ENCODE measurements at places on chromosomes 11 and 22.

- DNase-seq, result no peak
These were observed 86.7 kb upstream of the IZUMO1R start for GRCh38 chr11:94217705-94218104.

- DNase-seq, result no peak
These were observed 43.5 kb downstream of the PPFIA1 start for GRCh38 chr11:70313945-70314344.

DNA sequence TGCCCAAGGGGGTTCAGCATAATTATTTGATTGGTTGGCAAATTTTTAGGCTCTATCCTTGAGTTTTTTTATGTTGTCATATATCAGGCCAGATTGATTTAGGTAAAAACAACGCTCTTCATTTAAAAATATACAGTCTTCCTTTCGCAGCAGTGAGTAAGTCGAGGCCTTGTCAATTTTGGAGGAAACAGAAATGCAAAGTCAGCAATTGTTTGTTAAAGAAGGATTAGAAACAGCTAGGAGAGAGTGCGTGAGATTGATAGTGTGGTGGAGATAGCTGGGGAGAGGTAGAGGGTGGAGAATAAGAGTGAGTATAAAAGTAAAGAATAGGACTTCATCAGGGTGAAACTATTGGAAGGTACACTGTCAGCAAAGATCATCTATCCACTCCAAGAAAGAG, 830.8 kb downstream of the LUZP2 start:
- no peak for DNase-seq

DNA sequence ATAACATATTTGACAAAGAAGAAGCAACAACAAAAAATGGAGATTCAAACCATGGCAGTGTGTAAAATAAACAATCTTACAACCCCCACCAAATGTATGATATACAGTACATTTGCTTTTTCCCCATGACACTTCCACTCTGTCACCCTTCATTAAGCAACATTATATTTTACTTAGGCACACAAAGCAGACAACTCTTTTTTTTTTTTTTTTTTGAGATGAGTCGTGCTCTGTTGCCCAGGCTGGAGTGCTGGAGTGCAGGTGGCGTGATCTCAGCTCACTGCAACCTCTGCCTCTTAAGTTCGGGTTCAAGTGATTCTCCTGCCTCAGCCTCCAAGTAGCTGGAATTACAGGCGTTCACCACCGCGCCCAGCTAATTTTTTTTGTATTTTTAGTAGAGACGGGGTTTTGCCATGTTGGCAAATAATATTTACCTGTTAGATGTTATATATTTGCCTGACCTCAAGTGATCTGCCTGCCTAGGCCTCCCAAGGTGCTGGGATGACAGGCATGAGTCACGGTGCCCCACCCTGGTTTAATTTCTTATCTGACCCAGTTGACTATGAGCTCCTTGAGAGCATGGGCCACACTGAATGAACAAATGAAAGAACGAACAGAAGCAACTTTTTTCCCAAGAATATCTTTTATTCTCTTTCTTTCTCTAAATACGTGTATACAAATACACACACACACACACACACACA, 5.5 kb upstream of the PCF11 start:
- no peak for DNase-seq

DNA sequence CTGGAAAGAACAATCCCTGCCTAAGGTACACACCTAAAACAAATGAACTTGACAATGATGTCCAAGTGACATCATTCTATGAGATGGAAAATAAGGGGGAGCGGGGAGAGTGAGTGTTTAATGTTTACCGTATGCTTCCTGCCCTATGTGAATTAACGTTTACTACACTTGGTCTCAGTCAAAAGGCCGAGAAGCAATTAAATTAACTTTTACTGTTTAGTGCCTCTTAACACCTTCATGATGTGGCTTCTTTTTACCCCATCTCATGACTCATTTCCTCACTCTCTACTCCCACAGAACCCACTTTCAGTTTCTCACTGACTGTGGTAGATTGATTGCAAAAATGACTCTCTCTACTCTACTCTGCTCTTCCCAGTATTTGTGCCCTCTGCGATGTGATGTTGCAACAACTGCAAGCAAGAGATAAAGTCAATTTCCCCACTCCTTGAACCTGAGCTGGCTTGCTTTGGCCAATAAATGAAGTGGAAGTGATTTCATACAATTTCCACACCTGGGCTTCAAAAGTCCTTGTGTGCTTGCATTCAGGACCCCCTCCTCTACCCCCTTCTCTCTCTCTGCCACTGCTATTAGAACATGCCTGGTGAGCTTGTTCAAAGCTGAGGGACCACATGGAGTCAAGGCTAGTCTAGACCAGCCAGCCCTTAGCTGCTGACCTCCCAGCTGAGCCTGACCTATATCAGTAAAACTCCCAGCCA, 11.6 kb upstream of the ALKBH3 start:
- no peak for DNase-seq

DNA sequence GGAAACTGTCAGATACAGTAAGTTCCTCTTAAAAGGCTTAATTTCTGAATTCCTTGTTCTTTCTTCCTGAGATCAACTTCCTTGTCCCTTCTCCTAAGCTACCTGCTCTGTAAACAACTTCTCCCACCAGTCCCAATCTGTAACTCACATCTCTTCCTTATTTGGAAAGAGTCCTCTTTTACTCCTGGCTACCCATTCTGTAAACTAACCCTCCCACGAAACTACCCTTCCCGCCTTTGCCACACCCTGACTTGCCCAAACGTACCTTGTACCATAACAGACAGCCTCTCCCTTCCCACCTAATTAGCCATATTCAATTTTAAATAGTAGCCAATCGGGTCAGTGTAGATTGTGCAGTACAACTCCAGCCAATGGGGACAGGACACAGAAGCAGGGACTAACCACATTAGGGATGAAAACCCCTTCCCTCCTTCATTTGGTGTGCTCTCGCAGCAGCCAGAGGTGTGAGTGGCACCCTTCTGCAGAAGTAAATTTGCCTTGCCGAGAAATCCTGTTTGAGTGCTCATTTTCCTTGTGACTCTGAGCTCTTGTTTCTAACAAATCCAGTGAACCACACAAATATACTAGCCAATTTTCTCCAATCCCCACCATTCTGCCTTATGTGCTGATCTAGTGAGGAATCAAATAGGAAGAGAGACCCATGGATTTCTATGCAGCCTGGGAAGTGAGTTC, 49.5 kb downstream of the ZNF280B start:
- no peak for DNase-seq

- no peak for DNase-seq
These were observed 42.8 kb downstream of the TNRC6B start for GRCh38 chr22:40220316-40221054.

DNA sequence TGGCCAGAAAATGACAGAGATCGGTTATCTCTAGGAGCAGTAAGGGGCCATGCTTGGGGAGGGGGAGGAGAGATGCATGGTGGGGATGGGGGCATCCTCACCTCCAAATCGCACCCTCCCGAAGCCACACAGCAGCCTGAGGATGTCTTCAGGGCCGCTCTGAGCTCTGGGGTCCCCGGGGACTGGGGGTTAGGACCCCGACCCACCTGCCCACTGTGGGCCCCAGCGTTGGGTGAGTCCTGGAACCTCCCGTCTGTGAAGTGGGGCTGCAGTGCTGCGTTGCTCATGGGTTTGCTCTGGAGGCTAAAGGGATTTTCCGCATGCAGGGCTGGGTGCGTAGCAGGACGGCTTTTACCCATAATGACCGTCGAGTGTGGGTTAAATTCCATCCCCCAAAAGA, 1046.3 kb downstream of the BRD1 start:
- no peak for DNase-seq

DNA sequence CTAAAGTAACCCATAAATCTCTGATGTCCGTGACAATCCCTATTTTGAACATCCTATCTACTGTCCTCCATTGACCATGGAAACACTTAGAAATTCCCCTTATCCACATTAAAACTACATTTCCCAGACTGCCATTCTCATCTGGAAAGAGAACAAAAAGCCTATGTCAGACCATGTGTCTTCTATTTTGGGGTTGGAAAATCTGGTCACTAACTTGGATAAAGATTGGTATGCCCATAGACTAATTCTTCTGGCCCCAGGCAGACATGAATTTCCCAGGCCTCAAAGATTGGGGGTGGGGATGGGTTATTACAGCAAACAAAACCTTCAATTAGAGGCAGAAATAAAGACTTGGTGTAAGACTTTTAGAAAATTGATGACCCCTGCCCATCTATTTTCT, 30.9 kb upstream of the CREB3L1 start:
- DNase-seq, result no peak

GRCh38 chr22:42632096-42632495, 8.3 kb downstream of the ATP5MGL start:
- no peak for DNase-seq

GRCh38 chr22:37994049-37994448, 9.7 kb upstream of the SOX10 start:
- no peak for DNase-seq

DNA sequence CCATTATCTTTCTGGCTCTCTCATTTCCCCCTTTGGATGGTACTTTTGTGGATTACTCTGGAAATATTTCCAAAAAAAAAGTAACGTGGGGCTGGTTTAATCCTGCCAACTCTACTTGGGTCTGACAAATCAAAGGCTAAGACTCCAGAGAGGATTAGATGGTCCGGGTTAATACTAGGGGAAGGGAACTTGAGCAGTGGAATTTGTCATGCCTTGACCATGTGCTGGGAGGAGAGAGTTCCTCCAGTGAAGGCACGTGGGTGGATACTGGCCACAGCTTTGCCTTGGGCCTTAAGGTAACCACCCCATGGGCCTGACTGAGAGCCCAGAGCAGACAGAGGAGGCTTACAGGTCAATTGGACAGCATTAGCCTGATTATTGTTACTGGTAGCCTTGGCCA, 120.3 kb downstream of the NAV2 start:
- DNase-seq, result no peak

DNA sequence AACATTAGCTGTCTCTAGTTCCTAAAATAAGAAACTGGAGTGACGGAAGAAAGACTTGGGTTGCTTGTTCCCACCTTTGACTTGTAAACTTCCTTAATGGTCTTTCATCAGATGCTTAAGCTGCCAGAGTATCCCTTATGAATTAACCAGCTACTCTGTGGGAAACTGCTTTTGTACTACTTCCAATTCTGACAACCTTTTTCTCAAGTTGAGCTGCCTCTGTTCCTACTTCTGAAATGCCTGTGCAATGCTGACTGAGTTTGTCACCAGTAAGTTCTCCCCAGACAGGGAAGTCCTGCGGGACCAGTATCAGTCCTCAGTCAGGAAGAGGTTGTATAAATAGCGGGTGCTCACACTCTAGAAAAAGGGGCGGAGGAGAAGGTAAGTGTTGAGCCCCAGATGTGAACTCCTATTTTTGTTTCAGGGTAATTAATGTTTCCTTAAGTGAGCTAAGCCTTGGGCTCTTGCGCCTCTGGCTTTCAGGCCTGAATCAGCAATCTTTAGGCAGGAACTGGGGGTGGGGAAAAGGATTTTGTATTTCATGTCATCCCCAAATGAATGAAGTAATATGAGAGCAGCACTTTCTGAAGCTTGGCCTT, 67.2 kb downstream of the CECR2 start:
- no peak for DNase-seq

- no peak for DNase-seq
These were observed 50.7 kb downstream of the NAV2 start for GRCh38 chr11:19763330-19763729.

- no peak for DNase-seq
These were observed 104.5 kb downstream of the UVRAG start for GRCh38 chr11:75919525-75919924.

- DNase-seq, result no peak
These were observed 153.3 kb downstream of the DSCAML1 start for GRCh38 chr11:117643606-117644300.

- no peak for DNase-seq
These were observed 54.2 kb downstream of the TEAD1 start for GRCh38 chr11:12728417-12728816.

GRCh38 chr22:28051787-28052356, 132.8 kb upstream of the PITPNB start:
- DNase-seq, result no peak

DNA sequence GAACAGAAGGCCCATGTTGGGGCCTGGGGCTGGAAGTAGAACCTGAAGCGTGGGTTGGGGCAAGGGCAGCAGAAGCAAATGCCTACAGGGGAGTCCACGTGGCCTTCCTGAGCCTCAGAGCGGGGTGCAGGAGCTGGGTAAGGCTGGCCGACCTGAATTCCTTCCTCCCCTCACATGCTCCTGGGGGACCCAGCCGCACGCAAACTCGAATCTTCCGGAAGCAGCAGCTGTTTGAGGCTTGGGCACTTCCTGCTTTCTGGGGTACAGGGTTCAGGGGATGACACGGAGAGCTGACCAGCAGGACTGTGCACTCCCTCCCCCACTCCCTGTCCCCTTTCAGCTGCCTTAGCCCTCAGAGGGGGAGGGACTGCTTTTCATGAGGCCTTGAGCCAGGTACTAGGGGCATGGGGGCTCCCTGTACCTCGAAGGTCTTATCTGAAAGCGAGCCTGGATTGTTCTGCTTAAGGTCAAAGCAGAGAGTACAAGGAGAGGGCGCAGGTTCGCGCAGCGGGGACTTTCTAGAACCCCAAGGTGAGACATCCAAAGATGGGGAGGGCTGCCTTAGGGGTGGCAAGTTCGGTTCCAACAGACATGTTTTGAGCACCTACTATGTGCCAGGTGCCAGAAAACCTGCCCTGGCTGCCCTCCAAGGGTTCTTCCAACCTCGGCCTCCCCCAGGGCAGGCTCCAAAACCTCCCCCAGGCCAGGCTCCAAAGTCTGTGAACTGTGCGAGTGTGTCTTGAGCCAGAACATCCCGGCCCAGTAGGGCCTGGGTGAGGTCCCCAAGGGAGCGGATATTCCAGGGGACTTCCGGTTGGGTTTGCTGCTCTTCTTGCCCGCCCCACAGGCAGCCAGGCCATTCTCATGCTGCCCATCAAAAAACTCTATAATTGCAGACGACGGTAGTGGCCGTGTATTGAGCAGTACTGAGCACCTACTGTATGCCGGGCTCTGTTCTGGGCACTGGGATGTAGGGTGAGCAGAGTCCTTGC, 1.7 kb downstream of the NCF4 start:
- DNase-seq, result no peak

DNA sequence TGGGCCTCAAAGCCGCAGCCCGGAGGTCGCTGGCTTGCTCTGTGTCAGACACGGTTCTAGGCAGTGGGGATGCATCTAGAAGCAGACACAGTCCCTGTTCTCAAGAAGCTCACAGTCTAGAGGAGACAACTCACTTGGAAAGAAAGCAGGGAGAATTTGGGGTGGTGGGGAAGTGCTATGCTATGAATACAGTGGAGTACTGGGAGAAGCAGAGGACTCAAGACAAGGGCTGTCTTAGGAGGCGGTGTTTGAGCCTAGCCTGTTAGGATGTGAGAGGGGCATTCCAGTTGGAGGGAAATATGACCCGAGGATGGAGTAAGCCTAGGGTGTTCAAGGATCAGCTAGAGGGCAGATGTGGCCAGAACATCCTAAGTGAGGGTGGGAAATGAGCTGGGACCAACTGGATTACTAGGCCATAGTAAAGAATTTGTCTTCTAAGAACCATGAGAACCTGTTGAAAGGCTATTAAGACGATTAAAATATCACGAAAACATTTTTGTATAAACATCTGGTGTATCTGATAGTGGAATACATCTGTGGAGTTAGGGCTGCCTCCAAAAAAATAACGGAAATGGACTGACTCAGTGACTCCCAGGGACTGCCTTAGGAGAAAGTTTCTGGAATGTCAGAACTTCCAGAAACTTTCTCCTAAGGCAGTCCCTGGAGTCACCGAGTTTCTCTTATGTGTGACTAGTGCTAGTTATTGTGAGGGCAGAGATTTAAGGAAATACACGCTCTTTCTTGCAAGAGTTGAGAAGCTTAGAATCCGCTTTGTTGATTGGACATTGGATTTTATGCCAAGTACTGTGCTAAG, 1.1 kb upstream of the PITPNB start:
- DNase-seq, result no peak

GRCh38 chr11:2207773-2208621, 36.4 kb upstream of the TH start:
- no peak for DNase-seq

Data from stimulated activated CD8-positive, alpha-beta memory T cell treated with anti-CD3 and anti-CD28 coated beads, Interleukin-15, amount 100 ng/mL, for 24 hours (primary cell).